ENCODE measurements at places on chromosomes 16 and 17.

DNA sequence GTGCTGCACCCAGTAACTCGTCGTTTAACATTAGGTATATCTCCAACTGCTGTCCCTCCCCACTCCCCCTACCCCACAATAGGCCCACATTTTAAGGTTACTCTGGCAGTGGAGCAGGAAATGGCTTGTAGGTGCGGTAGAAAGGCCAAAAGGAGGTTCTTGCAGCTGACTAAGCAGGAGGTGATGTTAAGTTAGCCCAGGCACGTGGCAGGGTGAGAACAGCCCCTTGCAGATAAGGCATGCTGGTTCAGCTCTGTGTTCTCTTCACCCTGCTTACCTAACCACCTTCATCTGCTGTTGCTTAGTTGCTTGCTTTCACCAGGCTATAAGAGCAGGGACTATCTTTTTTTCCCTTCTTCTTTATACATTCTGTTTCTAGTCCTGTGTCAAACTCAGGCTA lies 1082.8 kb upstream of the RBFOX1 start:
- DNase-seq: no peak

DNA sequence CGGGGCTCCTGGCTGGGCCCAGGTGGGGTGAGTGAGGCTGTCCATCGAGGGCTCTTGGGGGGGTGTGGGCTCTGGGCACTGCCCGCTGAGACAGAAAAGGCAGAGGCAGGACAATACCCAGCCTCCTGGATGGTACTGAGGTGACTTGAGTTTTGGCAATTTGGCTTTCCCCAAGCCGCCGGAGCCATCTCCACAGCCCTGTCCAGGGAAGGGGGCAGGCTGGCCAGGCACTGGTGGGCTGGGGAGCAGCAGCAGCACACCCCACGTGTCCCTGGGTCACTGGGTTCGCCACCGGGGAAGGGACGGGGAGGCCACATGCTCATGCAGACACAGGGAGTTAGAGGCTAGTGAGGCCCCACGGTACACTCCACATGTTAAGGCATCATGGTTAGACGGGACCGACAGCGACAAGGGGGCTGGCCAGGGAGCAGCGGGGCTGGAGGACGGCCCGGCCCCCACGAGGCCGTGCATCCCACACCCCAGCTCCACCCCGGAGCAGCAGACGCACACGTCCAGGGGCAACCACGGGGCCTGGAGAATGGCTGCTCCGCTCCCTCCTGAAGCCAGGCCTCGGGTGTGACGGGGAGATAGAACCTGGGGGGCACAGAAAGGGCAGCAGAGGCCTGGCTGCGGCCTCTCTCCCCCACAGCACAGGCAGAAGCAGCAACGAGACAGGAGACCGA lies 3.0 kb downstream of the ARHGDIA start:
- no peak for DNase-seq

DNA sequence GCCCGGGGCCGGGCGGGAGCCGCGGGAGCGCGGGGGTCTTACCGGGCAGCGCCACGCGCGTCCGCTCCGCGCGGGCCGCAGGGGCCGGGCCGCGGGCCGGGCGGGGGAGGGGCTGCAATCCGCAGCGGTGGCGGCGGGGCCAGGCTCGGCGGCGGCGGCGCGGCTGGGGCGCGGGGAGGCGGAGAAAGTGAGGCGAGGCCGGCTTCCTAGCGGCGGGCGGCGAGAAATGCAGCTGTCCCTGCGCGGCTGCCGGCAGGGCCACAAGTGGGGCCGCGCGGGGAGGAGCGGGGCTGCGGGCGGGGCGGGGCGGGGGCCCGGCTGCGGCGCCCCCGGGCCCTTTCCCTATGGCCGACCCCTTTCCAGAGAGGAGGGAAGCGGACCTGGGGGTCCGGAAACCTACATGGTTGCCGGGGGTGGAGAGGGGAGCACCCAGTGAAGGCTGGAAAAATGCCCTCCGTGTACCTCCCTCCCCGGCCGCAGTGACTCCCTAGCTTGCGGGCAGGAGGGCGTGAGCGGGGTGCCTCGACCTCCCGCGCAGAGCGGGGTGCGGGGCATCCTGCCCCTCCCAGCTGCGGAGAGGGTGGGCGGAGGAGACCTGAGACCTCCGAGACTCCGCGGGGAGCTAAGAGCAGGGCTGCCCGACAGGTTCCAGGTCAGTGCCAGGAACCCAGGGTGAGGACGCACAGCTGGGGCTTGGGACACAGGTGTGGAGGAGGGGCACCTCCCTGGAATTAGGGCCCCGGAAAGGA lies at the start of gene CUEDC1:
TSS of gene CUEDC1 (minus strand) at position 230 of the 749 bp plus-strand sequence. CDS start 69,848 bp downstream, outside the sequence.
- DNase-seq: peak; percentile 47

- no peak for DNase-seq
These were observed 14.0 kb downstream of the VPS53 start for GRCh38 chr17:700504-701094.

- no peak for DNase-seq
These were observed 208.3 kb upstream of the SALL1 start for GRCh38 chr16:51359141-51359955.

All from activated T-helper 1 cell treated with anti-CD3 and anti-CD28 coated beads, Interleukin-2, amount 50 U/mL, for 16 hours (primary cell).